ENCODE measurements at places on chromosomes 12 and 14. TPM values are rescaled to one million over a fixed set of nuclear protein-coding genes. Genes with fewer than 3 reads are reported as not detected.

GRCh38 chr12:12470751-12471306 is 91.8 kb downstream of the DUSP16 start:
- H3K4me1 ChIP-seq = no peaks in the 10 kb centered on the region
- DNase-seq = no peak
- H3K36me3 ChIP-seq = no peaks in the 10 kb centered on the region
- H3K27me3 ChIP-seq = no peaks in the 10 kb centered on the region
- H3K4me3 ChIP-seq = no peak overlapping the region

GRCh38 chr14:96962337-96962736 is 165.2 kb downstream of the VRK1 start:
- no peaks in the 10 kb centered on the region for H3K4me1 ChIP-seq
- H3K4me3 ChIP-seq = no peak overlapping the region
- DNase-seq = no peak

GRCh38 chr12:15435597-15435996 is 113.3 kb downstream of the PTPRO start:
- DNase-seq = no peak
- no peaks in the 10 kb centered on the region for H3K27me3 ChIP-seq
- H3K36me3 ChIP-seq = no peaks in the 10 kb centered on the region
- H3K4me1 ChIP-seq = no peaks in the 10 kb centered on the region

DNA sequence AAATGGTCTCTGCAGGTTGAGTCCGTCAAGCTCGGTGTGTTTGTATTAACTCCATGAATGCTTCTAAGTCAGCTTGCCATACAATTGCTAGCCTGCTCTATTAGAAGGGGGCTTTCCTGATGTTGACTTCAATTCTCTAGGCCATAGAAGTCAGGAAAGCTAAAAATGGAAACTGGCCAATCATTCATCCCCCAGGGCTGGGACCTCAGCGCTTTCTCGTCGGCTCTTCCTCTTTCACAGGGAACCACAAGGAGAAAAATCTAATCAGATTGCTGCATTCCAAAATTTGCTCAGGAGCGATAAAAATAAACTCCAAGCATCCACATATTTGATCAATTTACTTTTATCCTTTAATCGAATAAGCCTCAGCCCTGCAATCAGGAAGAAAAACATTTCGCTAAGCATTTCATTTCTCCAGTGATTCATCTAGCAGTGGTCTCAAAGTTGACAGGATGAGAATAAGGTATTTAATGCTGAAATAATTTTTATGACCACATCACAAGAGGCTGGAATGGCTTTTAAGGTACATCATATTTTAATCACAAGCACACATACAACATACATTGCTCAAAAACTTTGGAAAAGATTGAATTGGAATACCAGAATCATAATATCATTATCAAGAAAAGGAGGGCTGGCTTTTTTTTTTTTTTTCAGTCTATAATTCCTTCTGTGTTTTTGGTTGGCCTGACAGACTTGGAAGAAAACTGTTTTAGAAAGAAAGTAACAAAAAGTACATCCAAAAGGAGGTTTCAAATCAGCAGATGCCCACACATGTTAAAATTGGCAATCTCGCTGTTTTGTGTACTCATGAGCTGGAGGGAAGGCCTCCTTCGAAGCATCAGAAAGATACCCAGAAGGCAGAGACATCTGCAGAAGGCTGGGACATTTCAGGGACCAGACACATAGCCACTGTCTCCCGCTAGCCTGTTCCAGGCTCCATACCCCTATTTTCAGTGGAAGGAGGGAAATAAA is 316.3 kb downstream of the NUAK1 start:
- H3K4me1 ChIP-seq = peaks cover 7% of the 10 kb centered on the region
- H3K4me3 ChIP-seq = no peak overlapping the region
- no peak for DNase-seq
- H3K27me3 ChIP-seq = no peaks in the 10 kb centered on the region
- H3K27ac ChIP-seq = no peak overlapping the region

GRCh38 chr12:57037264-57037663 is 12.7 kb downstream of the MYO1A start:
- H3K4me1 ChIP-seq = no peaks in the 10 kb centered on the region
- H3K27ac ChIP-seq = no peak overlapping the region
- H3K36me3 ChIP-seq = no peaks in the 10 kb centered on the region
- no peak overlapping the region for H3K4me3 ChIP-seq

Gene OR4E1
- total RNA-seq = not detected

- DNase-seq = no peak
- H3K27me3 ChIP-seq = no peaks in the 10 kb centered on the region
- H3K4me1 ChIP-seq = no peaks in the 10 kb centered on the region
- no peak overlapping the region for H3K4me3 ChIP-seq
- H3K36me3 ChIP-seq = no peaks in the 10 kb centered on the region
Measured at GRCh38 chr12:71135812-71136176, 22.0 kb downstream of the TSPAN8 start.

Gene TSHR
- 0.30 TPM for total RNA-seq

Gene WNT1
- total RNA-seq = not detected

Gene CLEC4D
- total RNA-seq = 1.4 TPM

- H3K4me1 ChIP-seq = no peaks in the 10 kb centered on the region
- no peaks in the 10 kb centered on the region for H3K27me3 ChIP-seq
- H3K4me3 ChIP-seq = no peak overlapping the region
- H3K36me3 ChIP-seq = no peaks in the 10 kb centered on the region
- no peak overlapping the region for H3K27ac ChIP-seq
Measured at GRCh38 chr14:44701563-44702263, 194.6 kb upstream of the FSCB start.

Gene NFE2
- 3.3 TPM for total RNA-seq

Gene SIX6
- total RNA-seq = not detected

DNA sequence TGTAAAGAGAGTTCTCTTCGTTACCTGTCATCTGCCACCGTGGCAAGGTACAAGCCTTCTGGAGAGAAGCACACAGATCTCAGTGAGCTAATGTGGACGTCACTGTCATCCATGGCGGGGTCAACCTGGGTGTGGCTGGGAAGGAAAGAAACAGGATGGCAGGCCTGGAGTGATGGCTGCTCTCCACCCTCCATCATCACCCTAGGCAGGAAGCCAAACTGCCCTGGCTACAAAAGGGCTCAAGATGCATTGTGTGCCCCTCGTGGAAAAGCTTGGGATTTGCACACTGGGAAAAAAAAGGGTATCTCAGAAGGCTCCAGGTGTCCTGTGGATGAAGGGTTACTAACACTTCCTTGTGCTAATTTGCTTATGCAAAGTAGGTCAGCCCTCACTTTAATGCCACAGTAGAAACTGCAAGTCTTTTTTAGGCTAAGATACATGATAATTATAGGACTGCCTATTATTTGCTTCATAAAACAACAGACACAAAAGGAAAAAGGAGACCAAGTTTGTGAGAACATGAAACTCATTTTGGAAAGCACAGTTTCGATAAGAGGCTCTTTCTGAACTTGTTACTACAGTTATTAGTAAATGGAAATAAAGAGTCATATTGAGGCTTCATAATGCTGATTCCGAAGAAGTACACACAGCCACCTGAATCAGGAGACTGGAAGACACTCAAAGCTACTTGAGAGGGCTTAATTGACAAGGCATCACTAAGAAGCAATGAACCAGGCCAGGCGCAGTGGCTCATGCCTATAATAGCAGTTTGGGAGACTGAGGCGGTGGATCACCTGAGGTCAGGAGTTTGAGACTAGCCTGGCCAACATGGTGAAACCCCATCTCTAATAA is 18.9 kb downstream of the RFC5 start:
- no peaks in the 10 kb centered on the region for H3K27me3 ChIP-seq
- peaks cover 4% of the 10 kb centered on the region for H3K36me3 ChIP-seq
- no peak overlapping the region for H3K4me3 ChIP-seq
- DNase-seq = no peak

GRCh38 chr12:67925077-67925476 is 64.2 kb upstream of the IFNG-AS1 start:
- H3K4me1 ChIP-seq = peaks cover 5% of the 10 kb centered on the region
- no peak overlapping the region for H3K4me3 ChIP-seq
- no peak for DNase-seq
- H3K27ac ChIP-seq = no peak overlapping the region
